OCI-M1 (cell line): ENCODE measurements at places on chromosomes 1 and 21.

DNA sequence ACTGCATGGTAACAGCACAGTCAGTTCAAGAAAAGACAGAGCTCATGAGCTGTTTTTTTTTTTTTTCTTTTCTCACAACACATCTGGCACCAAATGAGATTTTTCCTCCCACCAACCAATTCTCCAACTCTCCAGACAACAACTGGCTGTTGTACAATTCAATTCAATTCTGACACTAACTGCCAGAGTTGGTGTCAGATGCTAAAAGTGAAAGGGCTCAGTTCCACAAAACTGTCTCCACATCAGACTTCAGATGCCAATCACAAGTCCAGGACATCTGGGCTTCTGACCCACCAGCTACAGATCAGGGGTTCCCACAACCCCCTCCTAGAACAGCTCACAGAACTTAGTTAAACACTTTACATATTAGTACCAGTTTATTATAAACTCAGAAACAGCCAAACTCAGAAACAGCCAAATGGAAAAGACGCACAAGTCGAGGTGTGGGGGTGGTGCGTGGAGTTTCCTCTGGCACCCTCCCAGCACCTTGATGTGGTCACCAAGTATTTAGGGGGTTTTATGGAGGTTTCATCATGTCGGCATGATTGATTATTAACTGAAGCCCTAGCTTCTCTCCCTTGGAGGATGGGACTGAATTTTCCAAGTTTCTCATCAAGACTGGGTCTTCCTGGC is 39.2 kb upstream of the LRRC8D start:
- DNase-seq: no peak

- no peak for DNase-seq
Observed at GRCh38 chr1:58401991-58402390, 144.5 kb downstream of the OMA1 start.

GRCh38 chr1:215970406-215970805 is 403.3 kb downstream of the KCTD3 start:
- no peak for DNase-seq

DNA sequence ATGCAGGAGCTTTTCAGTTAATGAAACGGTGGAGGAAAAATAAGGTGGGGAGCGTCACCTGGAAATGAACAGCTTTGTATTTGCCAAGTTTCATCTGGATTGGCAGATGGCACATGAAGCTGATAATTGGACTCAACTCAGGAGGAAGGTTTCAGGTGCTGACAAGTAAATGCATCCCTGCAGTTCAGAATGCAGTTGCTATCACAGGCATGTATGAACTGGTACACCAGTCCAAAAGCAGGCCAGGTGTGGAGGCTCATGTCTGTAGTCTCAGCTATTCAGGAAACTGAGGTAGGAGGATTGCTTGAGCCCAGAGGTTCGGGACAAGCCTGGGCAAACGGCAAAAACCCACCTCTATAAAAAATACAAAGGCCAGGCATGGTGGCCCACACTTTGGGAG is 15.5 kb downstream of the DEGS1 start:
- no peak for DNase-seq

- no peak for DNase-seq
Observed at GRCh38 chr1:28197682-28198415, 21.4 kb upstream of the PTAFR start.

DNA sequence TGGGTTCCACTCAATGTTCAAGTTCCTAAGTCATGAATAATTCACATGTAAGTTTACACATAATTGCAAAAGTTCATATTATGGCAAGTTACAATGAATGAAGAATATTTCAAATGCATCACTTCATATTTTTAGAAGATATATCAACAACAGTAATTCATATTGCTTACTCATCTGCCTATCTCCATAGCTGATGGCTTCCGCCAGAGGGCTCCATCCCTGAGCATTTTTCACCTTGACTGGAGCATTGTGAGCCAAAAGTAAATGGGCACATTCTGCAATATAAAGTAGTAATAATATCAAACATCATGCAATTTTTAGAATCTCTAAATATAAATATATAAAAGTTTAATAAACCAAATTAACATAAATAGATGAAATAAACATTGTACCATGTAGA is 29.8 kb downstream of the ANKRD13C start:
- DNase-seq: peak; percentile 56

DNA sequence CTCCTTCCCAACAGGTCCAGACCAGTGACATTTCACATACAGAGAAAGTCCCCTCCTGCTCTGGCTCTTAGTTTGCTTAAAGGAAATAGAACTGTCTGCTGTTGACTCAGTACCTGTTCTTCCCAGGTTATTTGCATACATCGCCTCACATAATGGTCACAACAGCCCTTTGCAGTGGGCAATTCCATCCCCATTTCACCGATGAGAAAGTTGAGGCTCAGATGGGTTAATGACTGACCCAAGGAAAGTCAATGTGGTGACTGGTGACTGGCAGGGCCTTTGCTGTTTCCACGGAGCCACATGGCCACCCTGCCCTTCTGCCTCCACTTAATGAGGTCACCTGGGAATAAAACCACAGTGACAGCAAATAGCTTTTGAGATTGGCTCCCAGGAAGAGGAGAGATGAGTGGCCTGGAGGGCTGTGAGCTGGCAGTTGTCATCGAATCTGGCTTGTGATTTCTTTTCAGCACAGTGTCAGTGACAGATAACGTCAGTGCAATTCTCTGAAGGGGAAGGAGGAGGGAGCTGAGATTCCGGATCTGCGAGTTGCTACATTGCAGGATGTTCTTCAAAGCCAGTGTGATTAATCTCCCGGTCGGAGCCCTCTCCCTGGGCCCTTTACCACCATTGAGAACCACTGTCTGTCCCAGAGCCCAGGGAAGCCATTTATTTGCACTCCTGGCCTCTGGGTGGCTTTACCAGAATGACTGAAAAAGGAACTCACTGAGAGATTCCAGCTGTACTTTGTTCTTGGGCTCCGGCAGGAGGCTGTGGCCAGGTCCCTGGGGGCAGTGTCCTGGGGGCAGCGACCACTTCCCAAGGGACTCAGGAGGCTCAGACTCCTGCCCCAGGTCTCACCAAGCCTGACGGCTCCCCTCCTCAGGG is 117.2 kb downstream of the CNIH3 start:
- peak; percentile 74 for DNase-seq

- no peak for DNase-seq
Observed at GRCh38 chr21:38533887-38534286, 35.6 kb upstream of the ERG start.

DNA sequence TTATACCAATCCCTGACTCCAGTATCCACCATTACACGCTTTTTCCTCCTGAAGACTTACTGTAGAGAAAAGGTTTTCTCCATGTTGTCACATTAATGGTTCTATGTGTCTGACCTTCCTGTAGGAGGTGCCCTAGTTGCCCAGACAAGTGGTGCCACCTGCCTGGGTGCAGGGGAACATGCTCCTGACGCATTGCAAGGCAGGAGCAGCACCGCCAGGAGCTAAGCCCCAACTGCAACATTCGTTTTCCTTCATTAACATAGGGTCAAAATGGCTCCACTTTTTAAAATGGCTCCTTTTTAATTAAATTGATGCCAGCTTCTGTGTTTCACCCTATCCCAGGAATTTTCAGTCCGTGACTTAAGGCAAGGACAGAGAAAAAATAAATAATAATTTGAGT is 220.1 kb upstream of the SAMSN1 start:
- DNase-seq: no peak

DNA sequence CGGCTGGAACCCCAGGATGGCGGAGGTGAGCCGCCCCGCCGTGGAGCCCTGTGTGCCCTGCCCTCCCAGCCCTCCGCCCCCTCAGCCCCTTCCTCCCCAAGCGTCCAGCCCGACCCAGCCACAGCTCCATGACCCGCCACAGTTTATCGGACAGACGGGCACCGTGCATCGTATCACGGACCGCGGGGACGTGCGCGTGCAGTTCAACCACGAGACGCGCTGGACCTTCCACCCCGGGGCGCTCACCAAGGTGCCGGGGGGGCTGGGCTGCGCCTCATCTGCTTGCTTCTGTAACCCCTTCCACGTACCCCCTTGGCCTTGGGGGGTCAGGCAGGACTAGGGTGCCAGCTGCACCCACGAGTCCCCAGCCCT is 6.6 kb upstream of the MMP23B start:
- DNase-seq: no peak

DNA sequence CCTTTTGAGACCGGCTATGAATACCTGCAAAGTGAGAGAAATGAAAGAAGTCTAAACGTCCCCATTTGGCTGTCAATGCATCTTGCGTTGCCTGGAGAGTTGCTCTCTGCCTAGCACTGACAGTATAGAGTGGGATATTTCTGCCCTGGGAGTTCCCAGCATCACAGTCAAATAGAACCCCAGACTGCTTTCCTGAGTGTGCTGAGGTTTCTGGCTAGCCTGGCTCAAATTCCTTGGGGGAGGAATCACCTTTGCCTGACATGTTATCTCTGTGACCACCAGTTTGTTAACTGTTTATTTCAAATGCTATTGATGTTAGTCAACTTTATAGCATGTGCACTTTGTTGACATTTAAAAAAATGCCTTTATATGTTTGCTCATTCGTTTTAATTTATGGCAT is 212.0 kb upstream of the FAM78B start:
- no peak for DNase-seq

GRCh38 chr1:18816808-18817207 is 42.7 kb downstream of the TAS1R2 start:
- DNase-seq: no peak

- DNase-seq: no peak
Observed at GRCh38 chr1:215345766-215346165, 221.3 kb upstream of the KCTD3 start.
